Foreskin keratinocyte (primary cell): ENCODE measurements at places on chromosomes 5 and 9. TPM values are rescaled to one million over a fixed set of nuclear protein-coding genes. Genes with fewer than 3 reads are reported as not detected.

The PCDHGC5 gene
- total RNA-seq: 0.42 and 1.5 TPM in 2 replicates

The BTNL8 gene
- total RNA-seq: not detected in 2 replicates

The ZSWIM6 gene
- 6.4 and 6.8 TPM in 2 replicates for total RNA-seq

The PCDHB4 gene
- total RNA-seq: not detected in 2 replicates

The DMGDH gene
- 0.07 and 0.17 TPM in 2 replicates for total RNA-seq

The OLFML2A gene
- total RNA-seq: 1.3 and 3.1 TPM in 2 replicates

The TXNDC8 gene
- total RNA-seq: not detected in 2 replicates

The CCL27 gene
- total RNA-seq: 0.49 and 0.95 TPM in 2 replicates

The SLCO6A1 gene
- not detected in 2 replicates for total RNA-seq

The TICAM2 gene
- total RNA-seq: 1.2 and 1.4 TPM in 2 replicates

The FAM221B gene
- not detected in 2 replicates for total RNA-seq

The PRR16 gene
- total RNA-seq: 0.07 TPM in 1 of 2 replicates, not detected in the other

The DMXL1 gene
- total RNA-seq: 9.2 and 9.4 TPM in 2 replicates

The PDE6A gene
- not detected in 2 replicates for total RNA-seq

The GALNT12 gene
- 0.34 and 0.81 TPM in 2 replicates for total RNA-seq

The UNC5A gene
- 0.18 and 0.51 TPM in 2 replicates for total RNA-seq

The FOXE1 gene
- total RNA-seq: 0.17 and 0.32 TPM in 2 replicates

The BAAT gene
- total RNA-seq: 0.04 TPM in 1 of 2 replicates, not detected in the other

The KCNN2 gene
- 0.11 and 0.14 TPM in 2 replicates for total RNA-seq

The SLC35D2 gene
- 15.0 and 24.1 TPM in 2 replicates for total RNA-seq

The FOXD4L3 gene
- total RNA-seq: 0.04 TPM in 1 of 2 replicates, not detected in the other

The GRXCR2 gene
- total RNA-seq: not detected in 2 replicates
